ENCODE measurements at places on chromosomes 6 and 20.

DNA sequence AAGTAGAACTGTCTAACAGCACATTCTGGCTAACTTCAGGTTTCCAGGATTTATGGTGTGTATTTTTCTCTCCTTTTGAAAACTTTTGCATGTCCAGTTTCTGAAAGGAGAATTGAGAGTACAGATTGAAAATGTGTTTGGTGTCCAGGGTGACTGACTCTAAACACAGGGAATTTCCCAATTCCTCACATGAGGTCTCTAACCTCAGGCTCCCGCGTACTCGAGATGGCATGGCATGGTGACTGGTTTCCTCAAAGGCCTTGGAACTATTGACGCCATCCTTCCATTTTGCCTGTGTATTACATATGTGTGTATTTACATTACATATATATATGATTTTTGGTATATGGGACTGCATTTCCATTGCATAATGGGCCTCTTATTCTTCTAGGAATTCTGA, 52.5 kb downstream of the PRND start:
- DNase-seq = no peak

GRCh38 chr6:73747289-73747688, 51.3 kb downstream of the CD109 start:
- no peak for DNase-seq

DNA sequence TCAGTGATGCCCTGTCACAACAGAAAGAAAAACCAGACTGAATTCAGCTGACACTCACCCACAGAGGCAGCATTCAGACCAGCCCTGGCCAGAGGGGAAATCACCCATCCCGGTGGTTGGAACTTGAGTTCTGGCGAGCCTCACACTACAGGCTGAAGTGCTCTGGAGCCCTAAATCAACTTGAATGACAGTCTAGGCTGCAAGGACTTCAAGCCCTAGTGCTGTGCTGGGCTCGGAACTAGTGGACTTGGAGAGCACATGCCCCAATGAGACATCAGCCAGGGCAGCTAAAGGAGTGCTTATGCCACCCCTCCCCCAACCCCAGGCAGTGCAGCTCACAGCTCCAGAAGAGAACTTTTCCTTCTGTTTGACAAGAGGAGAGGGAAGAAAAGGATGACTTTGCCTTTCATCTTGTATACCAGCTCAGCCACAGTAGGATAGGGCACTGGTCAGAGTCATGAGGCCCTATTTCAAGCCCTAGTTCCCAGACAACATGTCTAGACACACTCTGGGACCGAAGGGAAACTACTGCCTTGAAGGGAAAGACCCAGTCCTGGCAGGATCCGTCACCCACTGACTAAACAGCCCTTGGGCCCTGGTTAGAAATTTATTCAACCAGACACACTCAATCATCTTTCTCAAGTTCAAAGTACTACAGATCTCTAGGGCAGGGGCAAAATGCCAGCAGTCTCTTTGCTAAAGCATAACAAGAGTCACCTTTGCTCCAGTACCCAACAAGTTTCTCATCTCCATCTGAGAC, 43.2 kb upstream of the PNRC1 start:
- DNase-seq = no peak

GRCh38 chr6:54094293-54094692, 16.9 kb upstream of the MLIP start:
- DNase-seq = no peak

DNA sequence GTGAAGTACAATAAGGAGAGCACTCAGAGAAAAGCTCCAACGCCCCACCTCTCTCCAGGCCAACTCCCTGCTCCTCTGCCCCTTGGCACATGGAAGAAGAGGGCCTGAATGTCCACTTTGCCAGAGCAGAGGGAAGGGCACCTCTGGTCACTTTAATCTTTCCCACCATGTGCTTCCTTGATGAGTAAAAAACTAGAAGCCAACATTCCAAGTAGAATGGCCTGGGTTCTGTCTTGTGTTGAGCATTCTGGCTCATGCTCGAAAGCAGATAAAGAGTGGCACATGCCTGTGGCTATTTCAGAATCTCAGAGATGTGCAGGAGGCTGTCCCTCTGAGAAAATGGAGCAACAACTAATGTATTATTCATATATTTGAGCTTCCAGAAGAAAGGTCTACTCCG, 177.4 kb upstream of the PLN start:
- DNase-seq = no peak

GRCh38 chr6:24072038-24072746, 53.8 kb upstream of the NRSN1 start:
- no peak for DNase-seq

GRCh38 chr6:139600343-139600742, 225.9 kb upstream of the CITED2 start:
- DNase-seq = no peak

DNA sequence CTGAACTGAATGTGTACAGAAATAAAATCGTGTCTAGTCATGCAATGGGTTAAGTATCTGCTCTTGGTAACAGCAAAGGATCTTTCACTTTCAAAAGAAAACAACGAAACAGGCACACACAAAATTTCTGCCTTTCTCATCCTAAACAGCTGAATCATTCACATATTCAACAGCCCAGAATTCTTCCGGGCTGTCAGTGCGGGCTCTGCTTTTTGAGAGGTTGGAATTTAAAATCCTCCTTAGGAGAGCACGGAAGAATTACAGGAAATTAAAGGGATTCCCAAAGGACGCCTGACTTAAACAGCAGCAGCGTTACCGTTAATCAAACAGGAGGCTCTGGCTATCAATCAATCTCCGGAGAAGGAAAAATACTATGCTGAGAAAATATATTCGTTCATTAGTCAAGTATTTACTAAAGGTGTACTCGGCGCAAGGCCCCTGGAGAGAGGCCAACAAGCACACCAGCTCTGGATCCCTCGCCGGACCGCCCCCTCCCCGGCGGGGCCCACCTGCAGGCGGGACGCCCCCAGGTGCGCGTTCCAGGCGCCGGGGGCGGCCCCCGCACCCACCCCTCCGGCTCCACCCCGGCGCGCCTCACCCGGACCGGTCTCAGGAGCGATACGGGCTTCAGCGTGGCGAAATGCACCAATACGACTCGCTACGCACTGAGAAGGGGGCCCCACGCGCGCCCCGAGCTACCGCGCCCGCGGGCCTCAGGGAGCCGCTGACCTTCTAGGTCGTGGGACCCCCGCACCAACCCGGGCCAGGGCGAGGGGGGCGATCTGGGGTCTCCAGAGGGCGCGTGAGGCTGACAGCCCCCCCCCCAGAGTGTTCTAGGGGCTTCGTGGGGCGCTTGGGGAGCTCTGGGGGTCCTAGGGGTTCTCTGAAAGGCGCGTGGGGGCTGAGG, 1.0 kb downstream of the NAPB start:
- DNase-seq = peak; percentile 46

DNA sequence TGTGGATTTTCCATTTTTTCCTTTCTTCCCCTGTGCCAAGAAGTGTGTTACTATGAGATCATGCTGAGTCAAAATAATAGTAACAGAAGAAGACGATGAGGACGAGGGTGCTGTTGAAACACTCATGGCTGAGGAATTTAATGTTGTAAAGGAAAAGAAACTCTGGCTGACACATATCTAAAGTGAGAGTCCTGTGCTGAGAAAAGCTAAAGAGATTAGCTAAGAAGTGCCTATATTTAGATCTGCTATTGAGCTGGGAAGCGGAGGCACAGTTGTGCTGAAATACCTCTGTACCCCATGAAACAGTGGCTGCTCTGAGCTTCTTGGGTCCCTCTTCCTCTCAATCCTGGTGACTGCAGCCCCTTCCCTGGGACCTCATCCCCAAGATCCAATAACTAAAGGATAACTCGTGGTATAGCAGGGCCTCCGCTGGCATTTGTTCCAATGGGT, 1.1 kb upstream of the SYTL3 start:
- no peak for DNase-seq

DNA sequence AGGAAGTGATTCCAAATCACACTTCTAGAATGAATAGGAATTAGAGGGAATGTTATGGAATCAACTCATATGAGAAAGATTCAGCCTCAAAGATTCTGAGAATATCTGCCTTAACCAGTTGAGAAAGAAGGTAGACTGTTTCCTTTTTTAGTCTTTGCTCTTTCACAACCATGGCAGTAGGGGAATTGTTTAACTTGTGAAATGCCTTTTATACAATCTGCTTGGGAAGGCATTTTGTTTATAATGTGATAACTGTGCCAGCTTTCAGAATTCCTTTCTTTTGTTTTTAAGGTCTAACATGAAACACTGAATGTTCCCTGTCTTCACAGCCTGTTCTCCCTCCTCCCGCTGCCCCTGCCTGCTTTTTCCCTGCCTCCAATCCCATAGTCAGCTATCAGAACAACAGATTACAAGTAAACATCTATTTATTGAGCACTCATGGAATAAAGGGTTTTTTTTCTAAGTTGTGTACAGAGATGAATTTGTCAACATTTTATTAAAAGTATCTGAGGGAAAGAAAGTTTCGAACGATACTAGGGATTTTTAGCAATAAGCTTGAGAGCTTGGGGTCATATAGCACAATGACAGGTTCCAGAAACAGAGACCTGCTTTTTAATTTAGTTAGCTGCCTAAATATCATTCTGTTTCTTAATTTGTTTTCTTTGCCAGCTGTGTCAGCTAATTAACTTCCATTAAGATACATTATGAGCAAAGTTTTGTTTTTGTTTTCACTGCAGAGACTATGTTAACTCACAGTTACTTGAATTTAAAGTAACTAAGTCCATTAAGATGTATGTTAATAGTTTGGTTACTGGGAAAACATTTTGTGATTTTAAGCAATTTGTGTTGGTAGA, 28.3 kb upstream of the FBXO30 start:
- no peak for DNase-seq

GRCh38 chr6:36297051-36297450, 27.2 kb downstream of the PNPLA1 start:
- DNase-seq = no peak

- DNase-seq = peak; percentile 51
These were observed at the start of gene GPANK1 for GRCh38 chr6:31664790-31665500. Gene GPANK1 (minus strand): TSS chr6:31664997. CDS start chr6:31664478, 519 bp downstream.

Measured in HuH-7 (cell line).